ENCODE measurements at places on chromosomes 2 and 18.

DNA sequence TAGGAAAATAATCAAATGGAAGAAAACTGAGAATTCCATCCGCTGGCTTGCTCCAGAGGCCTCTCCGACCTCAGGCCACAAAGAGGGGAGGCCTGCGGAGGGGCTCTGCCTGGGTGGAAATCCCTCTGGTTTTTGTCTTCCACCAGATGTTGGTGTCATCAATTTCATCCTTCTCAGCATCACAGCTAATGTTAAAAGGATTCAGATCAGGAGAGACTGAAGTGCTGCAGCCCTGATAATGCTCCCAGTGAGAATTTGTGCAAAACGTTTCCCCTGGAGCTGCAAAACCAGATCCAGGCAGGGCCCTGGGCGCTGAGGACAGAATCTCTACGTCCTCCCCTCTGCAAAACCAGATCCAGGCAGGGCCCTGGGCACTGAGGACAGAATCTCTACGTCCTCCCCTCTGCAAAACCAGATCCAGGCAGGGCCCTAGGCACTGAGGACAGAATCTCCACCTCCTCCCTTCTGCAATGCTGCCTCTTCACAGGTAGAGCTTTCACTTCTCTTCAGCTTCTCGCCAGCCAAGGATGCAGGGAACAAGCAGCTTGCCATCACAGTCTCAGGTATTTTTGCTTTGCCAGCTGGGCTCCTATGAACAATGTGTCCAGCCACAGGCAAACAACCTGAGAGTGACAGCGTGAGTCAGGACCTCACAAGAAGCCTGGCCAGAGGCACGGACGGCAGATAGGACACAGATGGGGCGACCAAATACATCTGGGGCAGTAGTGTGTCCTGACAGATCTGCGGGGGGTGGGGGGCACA, 81.2 kb downstream of the TMEM18 start:
- no peak for DNase-seq

GRCh38 chr2:196607073-196607472, 32.4 kb upstream of the CCDC150 start:
- peak; percentile 30 for DNase-seq

DNA sequence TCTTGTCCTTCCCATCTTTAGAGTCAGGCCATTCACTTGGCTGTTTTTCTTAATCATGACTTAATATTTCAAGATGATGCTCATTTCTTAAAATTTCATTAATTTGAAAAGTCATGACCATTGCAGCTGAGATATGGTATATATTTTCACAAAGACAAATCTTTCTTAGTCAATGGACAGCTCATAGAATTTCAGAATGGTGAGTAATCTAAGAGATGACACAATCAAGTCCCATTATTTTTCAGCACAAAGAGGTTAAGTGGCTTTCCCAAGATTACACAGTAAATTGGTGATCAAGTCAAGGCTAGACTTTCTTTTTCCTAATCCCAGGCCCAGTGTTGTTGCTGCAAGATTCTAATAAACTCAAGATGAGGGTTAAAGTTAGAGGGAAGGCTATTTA, 34.4 kb upstream of the NT5C1B start:
- no peak for DNase-seq

- no peak for DNase-seq
These were observed 40.2 kb upstream of the SKA1 start for GRCh38 chr18:50334546-50335152.

DNA sequence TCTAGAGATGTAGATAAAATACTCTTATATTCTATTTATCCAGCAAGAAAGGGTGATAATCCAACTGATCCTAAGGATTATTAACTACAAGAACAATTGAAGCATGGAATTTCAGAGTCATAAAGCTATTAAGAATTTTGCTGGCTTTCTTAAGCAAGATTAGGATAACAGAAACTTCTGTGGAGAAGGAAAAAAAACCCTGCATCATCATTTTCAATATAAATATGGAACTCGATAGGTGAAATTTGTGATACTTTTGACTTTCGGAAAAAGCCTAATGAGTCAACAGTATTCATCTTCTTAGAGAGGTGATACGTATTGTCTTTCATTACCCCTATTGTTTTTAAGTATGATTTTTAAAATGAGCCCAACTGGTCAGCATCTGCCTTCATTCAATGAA, 593.3 kb downstream of the CPS1 start:
- DNase-seq = no peak

GRCh38 chr2:2831633-2832032, 500.6 kb upstream of the MYT1L start:
- DNase-seq = no peak

- DNase-seq = no peak
These were observed 31.1 kb downstream of the UGP2 start for GRCh38 chr2:63872571-63873328.

DNA sequence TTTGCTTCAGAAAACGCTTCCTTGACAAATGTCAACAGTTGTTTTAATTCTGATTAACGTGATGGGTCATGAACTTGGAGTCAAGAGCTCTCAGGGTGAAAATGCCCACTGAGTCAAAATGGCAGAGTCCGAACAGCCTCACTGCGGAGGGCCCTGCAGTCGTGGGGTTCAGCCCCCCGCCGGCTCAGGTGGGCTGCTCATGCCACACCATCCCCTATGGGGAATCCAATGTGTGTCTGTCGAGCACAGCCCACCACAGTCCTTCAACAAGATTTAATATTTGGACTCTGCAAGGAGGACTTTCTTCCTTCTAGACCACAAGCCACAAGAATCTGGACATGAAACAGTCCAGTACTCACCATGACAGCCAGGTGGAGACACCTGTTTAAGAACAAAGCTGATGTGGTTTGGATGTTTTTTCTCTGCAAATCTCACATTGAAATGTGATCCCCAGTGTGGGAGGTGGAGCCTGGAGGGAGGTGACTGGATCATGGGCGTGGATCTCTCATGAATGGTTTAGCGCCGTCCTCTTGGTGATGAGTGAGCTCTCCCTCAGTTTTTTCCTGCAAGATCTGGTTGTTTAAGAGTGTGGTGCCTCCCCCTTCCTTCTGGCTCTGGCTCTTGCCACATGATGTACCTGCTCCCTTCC, 201.0 kb downstream of the NDUFA10 start:
- peak; percentile 33 for DNase-seq

- no peak for DNase-seq
These were observed 294.3 kb downstream of the HRH4 start for GRCh38 chr18:24754583-24755253.

GRCh38 chr18:35694808-35695207, 113.3 kb downstream of the GALNT1 start:
- no peak for DNase-seq

DNA sequence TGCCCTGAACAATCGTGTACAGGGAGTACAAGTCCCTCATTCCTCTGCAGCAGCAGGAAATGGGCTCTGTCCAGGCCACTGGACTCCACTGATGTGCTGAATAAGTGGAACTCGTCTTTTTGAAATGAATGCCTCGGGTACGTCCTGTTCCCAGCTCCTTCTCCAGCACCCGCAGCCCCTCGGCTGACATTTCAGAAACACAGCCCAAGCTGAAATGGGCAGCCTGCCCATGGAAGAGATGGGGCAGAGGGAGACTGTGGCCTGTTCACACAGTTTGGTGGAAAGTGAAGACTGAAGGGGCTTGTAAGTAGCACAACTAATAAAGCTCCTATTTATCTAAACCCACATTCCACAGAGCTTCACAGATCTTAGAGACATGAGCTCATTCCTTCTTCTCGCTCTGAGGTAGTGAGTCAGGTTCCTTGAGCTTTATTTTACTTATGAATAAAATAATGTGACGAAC, 498.6 kb downstream of the TXNL1 start:
- no peak for DNase-seq

GRCh38 chr2:163670929-163671328, 64.9 kb downstream of the FIGN start:
- DNase-seq = no peak

DNA sequence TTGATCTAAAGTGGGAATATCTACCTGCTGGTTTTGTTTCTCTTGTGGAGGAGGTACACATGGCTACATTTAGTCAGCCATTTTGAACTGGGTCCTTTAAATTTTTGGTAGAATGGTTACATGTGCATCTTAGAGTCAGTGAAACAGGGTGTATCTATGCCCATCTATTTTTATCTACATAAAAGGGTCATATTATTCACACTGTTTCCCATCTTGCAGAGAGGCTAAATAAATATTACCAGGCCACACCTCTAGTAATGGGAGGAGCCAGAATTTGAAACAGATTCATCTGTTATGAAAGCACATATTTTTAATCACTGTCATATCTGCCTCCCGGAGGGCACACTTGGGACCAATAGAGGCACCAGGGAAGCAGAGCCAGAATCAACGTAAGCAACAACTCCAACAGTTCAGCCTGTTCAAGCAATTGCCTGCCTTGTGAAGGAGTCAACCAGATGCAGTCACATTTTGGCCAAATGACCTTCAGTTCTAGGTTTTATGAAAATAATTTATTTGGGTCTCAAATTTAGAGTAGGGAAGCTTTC, 376.8 kb downstream of the TSN start:
- no peak for DNase-seq

- DNase-seq = no peak
These were observed 899 bp downstream of the SLC1A4 start for GRCh38 chr2:64989982-64990614.

GRCh38 chr18:10032331-10033015, 118.7 kb downstream of the VAPA start:
- DNase-seq = no peak

GRCh38 chr2:15539999-15540398, 21.1 kb downstream of the NBAS start:
- no peak for DNase-seq

DNA sequence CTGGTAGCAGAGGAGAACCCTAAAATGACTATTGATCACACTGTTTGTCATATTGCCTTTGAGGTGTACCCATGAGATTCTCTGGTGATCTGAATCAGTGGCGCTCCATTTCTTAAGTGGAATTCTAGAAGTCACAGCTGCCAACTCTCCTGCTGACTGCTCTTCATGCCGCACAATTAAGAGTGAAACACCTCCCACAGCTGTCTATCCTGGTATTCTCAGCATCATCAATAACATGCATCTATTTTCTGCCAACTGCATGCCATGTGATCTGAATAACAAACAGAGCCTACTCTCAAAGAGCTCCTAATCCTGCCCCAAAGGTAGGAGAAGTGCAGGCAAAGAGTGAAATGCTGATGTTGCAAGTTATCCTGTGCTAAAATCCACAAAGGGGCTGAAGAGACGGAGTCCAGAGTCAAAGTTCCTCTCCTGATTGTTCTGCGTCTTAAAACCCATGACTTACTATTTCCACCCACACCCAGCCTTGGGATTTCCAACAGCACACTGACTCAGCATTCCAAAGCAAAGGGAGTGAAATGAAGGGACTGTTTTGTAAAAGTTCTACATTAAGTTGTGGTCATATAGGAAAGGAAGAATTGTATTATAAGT, 13.7 kb upstream of the DAPL1 start:
- DNase-seq = peak; percentile 26

- DNase-seq = no peak
These were observed 138.4 kb downstream of the LAMA3 start for GRCh38 chr18:23827681-23828080.

GRCh38 chr18:22680944-22681343, 252.2 kb upstream of the RBBP8 start:
- DNase-seq = no peak

GRCh38 chr2:215529271-215529670, 93.4 kb upstream of the FN1 start:
- DNase-seq = no peak

GRCh38 chr2:60515721-60516226, 37.7 kb downstream of the BCL11A start:
- no peak for DNase-seq

DNA sequence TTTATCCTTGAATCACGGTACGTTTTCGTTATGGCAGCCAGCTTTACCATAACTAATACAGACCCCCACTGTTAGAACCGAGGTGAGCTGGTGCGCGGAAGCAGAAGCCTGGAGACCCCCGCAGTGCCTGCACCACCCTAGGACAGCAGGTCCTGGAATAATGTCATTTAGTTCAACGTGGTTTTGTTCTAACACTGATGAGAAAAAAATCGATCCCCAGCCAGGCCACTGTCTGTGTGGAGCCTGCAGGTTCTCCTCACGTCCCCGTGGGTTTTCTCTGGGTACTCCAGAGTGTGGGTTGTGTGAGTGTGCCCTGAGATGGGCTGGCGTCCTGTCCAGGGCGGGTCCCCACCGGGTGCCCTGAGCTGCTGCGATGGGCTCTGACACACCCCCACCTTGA, 69.9 kb upstream of the ST3GAL5 start:
- no peak for DNase-seq

- DNase-seq = no peak
These were observed 185.6 kb upstream of the MEX3C start for GRCh38 chr18:51383116-51383515.

- no peak for DNase-seq
These were observed 349.1 kb upstream of the CRIM1 start for GRCh38 chr2:36006444-36006843.

- DNase-seq = no peak
These were observed 528.3 kb downstream of the PARD3B start for GRCh38 chr2:205073433-205074020.

GRCh38 chr2:62089658-62090057, 106.3 kb upstream of the B3GNT2 start:
- DNase-seq = no peak

- DNase-seq = peak; percentile 46
These were observed 36.2 kb downstream of the ASB1 start for GRCh38 chr2:238462782-238463396.

GRCh38 chr18:35443434-35443833, 54.3 kb downstream of the INO80C start:
- no peak for DNase-seq

GRCh38 chr2:100997509-100998234, 4.4 kb upstream of the RPL31 start:
- no peak for DNase-seq

GRCh38 chr2:64328756-64329155, 125.2 kb upstream of the LGALSL start:
- no peak for DNase-seq

- DNase-seq = peak; percentile 57
These were observed 12.4 kb downstream of the DYM start for GRCh38 chr18:49447810-49448745.

- DNase-seq = no peak
These were observed 83.1 kb upstream of the CREB1 start for GRCh38 chr2:207446653-207447052.

GRCh38 chr18:74571895-74572680, 25.6 kb upstream of the ZNF407 start:
- DNase-seq = no peak

GRCh38 chr2:61356958-61357350, 113.9 kb downstream of the USP34 start:
- DNase-seq = no peak

GRCh38 chr2:239856620-239857285, 168.4 kb downstream of the NDUFA10 start:
- no peak for DNase-seq

DNA sequence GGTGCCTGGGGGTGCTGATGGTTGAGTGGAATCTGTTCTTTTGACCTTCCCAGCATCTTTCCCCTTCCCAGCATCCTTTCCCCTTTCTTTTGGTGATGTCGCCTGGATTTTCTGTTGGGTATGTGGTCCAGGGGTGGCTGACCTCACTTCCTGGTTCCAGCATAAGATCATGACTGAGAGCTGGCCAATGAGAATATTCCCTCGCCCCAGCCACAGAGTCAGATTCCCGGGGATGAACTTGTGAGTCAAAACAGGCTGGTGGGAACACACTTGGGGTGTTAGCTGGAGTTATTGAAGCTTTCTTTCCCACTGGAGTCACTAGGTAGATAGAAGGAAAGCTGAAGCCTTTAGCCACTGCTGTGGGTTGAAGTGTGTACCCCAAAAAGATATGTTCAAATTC, 28.0 kb upstream of the FOSL2 start:
- DNase-seq = no peak

Data from NCI-H524 (cell line).